ENCODE measurements at places on chromosomes 5 and 9.
A peak's percentile ranks its signal among the peaks of the same experiment; 100 is the strongest.

- no peak for DNase-seq
Observed at GRCh38 chr5:180041301-180042274, 30.0 kb downstream of the RNF130 start.

GRCh38 chr5:84430863-84431663 lies 46.4 kb upstream of the EDIL3 start:
- no peak for DNase-seq

DNA sequence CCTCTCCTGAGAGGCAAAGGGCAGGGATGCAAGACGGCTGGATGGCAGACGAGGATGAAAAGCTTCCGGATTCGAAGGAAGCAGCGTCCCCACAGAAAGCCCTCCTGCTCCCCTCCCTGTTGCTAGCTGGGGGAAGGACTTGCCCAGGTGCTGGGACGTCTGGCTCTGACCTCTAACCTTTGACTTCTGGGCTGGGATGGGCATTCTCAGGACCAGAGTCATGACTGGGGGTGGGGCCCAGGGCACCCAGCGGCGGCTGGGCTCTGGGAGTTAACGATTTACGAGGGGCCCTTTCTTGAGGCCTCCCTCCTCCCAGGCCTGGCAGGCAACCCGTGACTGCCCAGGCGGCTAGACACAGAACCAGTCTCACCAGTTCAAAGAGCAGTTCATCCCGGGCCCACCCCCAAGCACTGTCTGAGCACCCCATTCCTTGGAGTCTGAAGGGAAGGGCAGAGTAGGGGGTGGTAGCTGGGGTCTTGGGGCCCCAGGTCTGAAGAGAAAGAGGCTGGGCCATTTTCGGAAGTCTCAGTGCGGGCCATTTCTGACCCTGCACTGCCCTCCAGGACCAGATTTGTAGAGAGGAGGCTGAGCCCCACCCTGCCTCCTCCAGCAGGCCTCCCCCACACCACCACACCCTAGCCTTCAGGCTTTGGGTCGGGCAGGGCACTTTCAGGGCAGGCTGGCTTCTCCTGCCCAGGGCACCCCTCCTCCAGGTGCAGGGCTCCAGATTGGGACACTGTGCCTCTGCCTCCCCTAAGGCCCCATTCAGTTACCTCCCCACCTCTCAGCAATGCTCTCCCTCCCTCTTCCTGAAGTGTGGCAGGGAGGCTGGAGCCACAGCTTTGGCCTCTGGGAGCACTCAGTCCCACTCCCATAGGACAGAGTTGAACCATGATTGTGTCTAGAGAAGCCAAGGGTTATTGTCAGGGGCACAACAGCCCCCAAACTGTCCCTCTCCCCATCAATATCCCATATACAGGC lies 5.0 kb upstream of the CXXC5 start:
- no peak for DNase-seq

- no peak for DNase-seq
Observed at GRCh38 chr5:153543959-153544470, 53.5 kb downstream of the GRIA1 start.

DNA sequence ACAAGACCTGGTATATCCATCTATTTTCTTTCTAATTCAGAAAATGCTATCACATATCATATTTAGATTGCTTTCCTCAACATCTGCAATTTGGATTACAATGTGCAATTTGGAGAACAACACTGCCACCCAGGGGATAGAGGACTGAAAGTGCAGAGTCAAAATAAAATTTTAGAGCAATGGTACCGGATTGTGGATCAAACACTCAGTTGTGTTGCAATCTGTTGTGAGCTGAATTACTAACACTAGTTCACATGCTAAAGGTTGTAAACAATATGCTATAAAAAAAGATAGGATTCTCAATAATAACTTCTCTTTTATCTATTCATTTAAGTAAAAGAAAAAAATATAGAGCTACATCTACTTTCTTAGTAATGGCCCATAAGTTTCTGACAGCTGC lies 11.9 kb upstream of the SRFBP1 start:
- DNase-seq, result peak; percentile 17

Measured in K562 (cell line).